ENCODE measurements at places on chromosomes 13 and 19.

DNA sequence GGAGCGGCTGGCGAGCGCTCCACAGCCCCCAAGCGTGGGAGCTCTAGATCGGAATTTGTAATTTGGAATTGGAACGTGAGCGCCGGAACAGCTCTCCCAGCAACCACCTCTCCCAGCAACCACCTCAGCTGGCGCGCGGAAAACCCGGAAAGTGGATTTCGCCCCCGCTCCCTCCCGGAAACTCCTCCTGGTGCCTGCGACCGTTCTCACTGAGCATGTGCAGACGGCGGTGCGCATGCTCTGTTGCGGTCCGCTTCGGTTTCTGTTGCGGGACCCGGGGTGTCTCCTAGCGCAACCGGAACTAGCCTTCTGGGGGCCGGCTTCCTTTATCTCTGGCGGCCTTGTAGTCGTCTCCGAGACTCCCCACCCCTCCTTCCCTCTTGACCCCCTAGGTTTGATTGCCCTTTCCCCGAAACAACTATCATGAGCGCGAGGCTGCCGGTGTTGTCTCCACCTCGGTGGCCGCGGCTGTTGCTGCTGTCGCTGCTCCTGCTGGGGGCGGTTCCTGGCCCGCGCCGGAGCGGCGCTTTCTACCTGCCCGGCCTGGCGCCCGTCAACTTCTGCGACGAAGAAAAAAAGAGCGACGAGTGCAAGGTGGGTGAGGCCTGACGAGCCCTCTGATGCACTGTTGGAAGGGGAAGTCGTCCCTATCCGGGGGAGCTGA lies at the start of gene TM9SF2:
TM9SF2 (plus strand) TSS at position 289 of the 664 bp plus-strand sequence; CDS start at position 424, 135 bp downstream.
- peak; percentile 91 for DNase-seq

DNA sequence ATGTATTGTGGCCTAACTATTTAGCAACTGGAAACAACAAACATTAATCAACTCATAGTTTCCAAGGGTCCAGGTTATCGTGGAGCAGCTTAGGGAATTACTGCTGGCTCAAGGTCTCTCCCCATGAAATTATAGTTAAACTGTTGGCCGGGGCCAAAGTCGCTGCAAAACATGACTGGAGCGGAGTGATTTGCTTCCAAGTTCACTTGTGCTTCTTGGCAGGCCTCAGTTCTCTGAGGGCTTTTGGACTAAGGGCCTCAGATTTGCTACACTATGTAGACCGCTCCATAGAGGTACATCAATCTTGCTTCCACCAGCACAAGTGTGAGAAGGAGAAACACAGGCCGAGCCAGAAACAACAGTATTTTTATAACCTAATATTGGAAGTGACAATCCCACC lies 9.4 kb upstream of the KBTBD7 start:
- DNase-seq, result no peak

- DNase-seq, result no peak
Observed at GRCh38 chr13:70534466-70534865, 426.2 kb upstream of the KLHL1 start.

- DNase-seq, result no peak
Observed at GRCh38 chr13:30898678-30899241, 7.3 kb upstream of the MEDAG start.

DNA sequence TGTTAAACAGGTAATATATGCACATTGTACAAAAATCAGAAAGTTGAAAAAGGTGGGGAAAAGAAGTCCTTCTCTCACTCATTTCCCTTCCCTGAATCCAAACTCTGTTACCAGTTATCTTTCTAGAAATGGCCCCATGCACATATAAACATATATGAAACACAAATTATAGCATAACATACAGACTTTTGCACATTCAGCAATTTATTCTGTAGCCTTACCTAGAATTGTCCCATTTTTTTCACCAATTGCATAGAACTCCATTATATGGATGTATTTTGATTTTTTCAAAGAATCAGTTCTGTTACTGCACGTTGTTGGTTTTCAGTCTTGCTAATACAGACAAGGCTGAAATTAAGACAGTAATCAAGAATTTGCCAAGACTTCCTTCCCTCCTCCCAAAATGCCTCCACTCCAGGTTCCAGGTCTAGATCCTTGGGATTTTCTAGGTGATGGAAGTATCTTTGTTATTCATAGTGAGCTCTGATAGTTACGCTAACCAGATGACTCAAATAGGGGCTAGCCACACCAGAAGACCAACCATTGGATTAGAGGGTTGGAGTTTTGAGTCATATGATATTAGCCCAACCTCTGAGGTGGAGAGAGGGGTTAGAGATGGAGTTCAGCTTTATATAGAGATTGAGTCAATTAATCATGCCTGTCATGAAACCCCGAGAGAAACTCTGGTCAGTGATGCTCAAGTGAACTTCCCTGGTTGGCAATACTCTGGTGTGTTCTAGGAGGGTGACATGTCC lies 30.7 kb downstream of the GPR180 start:
- no peak for DNase-seq

DNA sequence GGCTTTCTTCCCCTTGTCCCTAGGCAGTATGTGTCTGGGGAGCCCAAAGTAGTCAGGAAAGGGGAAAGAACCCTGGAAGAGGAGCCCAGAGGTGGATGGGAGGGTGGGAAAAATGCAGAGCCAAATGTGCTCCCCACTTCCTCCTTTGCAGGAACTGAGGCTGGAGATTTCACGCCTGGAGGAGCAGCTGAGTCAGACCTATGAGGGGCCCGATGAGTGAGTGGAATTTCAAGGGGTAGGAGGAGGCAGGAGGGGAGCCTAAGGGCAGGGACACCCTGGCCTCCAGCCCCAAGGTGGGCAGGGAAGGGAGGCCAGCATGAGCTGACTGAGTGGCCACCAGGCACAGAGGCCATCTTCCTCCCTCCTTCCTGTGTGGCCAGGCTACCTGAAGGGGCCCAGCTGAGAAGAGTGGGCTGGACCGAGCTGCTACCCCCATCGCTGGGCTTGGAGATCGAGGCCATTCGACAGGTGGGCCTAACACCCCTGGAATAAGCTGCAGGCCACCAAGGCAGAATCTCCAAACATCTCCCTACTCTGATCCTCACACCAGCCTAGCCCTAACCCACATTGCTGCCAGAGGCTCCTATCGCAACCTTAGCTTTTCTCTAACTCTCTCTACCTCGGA lies 14.3 kb downstream of the PTH2 start:
- DNase-seq, result no peak

- no peak for DNase-seq
Observed at GRCh38 chr13:113552786-113553434, 31.6 kb upstream of the TFDP1 start.

GRCh38 chr19:55088543-55089341 lies 13.1 kb downstream of the EPS8L1 start:
- DNase-seq, result peak; percentile 30

DNA sequence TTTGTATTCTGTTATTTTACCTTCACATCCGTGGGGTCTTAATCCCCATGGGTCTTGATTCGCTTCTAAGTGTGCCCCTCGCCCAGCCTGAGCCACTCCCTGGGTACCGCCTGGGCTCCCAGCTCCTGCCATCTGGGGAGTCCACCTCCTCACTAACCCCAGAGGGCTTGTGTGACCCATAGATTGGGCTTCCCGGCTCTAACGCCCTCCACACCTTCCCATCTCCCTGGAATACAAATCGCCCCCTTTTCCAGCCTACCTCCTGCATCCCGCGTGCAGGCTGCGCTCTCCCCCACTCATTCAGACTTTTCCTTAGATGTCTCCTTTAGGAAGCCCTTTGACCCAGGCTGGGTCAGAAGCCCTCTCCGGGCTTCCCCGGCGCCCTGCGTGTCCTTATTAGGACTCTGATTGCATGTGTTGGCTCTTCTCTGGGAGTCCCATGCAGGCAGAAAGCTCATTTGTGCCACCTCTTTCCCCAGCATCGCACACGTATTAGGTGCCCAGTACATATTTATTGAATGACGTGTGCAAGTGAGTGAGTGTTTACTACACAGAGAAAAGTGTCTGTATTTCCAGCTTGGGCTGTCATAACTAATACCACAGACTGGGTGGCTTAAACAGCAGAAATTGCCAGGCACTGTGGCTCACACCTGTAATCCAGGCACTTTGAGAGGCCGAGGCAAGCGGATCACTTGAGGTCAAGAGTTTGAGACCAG lies 757 bp downstream of the CCDC124 start:
- DNase-seq, result no peak
